EL (cell line): ENCODE measurements at places on chromosomes 7 and 10.

DNA sequence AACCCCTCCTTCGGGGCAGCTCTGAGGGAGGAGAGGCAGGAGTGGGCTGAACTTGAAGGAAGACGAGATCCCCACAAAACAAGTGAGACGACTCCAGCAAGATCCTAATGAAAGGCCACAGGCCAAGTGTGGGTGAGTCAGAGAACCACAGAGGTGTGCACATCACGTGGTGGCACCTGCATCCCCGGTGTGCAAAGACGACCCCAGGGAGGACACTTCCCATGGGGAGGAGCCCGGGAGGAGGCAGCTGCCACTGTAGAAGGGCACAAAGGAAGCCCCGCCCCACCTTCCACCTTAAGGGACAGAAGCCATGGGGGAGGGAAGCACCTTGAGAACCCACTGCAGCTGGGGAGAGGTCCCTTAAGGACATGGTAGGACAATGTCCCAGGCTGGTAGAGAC is 45.7 kb downstream of the ESYT2 start:
- DNase-seq, result no peak

GRCh38 chr7:82926477-82926876 is 236.2 kb downstream of the PCLO start:
- no peak for DNase-seq

GRCh38 chr10:72250666-72251065 is 23.1 kb upstream of the DDIT4 start:
- DNase-seq, result peak; percentile 48

DNA sequence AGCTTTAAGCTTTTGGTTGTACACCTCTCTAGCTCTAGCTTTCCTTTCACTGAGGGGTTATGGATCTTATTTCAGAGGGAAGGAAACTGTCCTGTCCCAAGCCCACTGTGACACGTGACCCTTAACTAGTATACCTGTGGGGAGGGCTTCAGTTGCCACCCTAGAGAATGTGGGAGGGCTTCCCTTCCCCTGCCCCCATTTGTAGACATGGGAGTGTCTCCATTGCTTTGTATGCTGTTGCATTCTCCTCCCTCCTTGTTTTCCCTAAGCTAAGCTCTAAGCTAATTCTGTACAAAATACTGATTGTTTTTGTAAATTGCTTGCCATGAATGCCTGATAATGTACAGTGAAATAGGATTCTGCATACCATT is 11.2 kb downstream of the LUC7L2 start:
- no peak for DNase-seq

DNA sequence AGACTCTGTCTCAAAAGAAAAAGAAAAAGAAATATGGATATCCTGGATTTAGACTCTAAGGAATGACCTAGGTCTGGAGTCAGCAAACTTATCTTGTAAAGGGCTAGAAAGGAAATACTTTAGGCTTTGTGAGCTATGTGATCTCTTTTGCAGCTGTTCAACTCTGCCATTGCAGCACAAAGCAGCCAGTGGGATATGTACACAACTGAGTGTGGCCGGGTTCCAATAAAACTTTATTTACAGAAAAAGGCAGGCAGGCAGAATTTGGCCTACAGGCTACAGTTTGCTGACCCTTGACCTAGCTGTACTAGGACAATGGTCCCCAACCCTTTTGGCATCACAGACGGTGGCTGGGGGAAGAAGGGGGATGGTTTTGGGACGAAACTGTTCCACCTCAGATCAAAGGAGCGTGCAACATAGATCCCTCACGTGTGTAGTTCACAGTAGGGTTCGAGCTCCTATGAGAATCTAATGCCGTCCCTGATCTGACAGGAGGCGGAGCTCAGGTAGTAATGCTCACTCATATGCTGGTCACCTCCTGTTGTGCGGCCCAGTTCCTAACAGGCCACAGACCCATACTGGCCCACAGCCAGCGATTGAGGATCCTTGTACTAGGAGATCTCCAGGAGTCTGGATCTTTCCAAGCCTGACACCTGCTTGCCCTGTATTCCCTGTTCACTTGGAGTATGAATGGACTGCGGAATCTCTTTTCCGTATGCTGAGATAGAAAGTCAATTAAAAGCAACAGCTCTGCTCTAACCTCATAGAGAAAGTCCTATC is 63.0 kb downstream of the CUL1 start:
- no peak for DNase-seq

DNA sequence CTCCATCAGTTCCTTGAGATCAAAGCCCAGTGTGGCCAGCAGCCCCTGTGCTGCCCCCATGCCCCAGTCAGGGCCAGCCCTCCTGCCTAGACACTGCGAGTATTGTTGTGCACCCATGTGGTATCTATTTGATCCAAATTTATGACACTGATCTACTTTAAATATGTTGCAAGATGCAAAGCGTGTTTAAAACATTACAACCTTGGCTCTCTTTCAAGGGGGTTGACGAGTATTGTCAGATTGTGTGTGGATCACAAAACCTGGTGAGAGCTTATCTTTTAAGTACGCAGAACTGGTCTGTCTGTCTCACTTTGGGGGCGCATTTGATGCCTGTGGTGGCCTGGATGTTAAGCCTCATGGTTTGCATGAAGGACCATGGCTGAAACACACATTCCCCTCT is 108.9 kb downstream of the COL13A1 start:
- DNase-seq, result no peak

DNA sequence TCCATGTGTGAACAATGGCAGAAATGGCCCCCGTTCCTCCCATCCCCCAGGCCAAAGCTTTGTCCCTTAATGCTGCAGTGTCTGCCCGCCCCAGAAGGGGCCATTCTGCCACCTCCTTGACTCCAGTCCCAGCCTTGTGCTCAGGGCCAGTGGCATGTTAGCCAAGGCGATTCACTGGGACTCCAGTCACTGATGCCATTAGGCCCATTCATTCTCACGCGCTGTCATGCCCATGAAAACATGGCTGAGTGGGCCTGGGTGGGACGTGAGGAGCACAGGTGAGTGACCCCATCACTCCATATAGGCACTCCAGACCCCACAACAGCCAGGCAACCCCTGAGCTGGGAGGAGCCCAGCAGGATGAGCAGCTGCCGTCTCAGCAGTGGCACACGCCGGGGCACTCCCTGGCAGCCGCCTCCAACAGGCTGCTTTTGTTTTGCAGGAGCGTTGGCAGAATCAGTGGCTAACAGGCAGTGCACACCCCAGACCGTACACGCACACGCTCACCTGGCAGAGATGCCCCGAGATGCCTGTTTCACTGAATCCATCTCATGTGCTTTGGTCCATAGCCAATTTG is 79.5 kb downstream of the TCERG1L start:
- DNase-seq, result no peak

GRCh38 chr10:48414778-48415177 is 108.3 kb downstream of the MAPK8 start:
- peak; percentile 76 for DNase-seq

GRCh38 chr10:17290226-17290625 is 62.2 kb downstream of the VIM start:
- peak; percentile 7 for DNase-seq

GRCh38 chr7:48280100-48280499 is 108.8 kb downstream of the ABCA13 start:
- peak; percentile 64 for DNase-seq

- DNase-seq, result no peak
These were observed 18.6 kb downstream of the AKR1C2 start for GRCh38 chr10:4984971-4985594.

GRCh38 chr10:88966797-88967196 is 14.2 kb upstream of the ACTA2 start:
- DNase-seq, result no peak

GRCh38 chr10:104045151-104046089 is 40.3 kb downstream of the COL17A1 start:
- peak; percentile 68 for DNase-seq

- no peak for DNase-seq
These were observed 754.2 kb downstream of the GRID1 start for GRCh38 chr10:85612378-85612775.

DNA sequence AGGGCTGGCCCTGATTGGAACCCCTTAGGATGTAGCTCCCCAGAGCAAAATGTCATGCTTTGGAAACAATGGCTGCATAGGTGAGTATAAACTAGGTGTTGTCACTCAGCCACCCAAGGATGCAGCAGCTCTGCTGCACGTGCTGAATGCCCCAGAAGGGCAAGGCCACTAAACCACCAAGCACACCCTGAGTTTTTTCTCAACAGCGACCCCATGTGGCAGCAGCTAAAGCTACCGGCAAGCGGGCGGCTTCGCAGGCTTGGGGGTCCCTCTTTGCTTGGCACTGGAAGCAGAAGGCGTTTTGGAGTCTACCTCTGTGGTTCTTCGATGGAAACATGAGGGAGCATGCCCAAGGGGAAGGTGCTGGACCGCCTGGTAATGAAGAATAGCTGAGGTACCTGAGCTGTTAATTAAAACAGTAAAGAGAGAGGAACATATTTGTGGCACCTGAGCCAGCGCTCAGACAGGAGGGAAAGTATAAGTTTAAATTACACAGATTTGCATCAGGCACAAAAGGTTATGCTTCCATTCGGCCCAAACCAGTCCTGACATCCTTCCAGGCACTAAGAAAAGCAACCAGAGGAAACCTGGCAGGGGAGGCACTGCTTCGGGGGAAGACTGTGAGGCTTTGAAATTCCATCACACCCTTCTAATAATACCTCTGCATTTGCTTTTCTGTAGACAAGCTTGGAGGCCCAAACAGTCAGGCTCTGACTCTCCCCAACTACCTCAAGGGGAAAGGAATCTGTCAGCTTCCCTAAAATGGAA is 152.1 kb downstream of the GFRA1 start:
- no peak for DNase-seq

DNA sequence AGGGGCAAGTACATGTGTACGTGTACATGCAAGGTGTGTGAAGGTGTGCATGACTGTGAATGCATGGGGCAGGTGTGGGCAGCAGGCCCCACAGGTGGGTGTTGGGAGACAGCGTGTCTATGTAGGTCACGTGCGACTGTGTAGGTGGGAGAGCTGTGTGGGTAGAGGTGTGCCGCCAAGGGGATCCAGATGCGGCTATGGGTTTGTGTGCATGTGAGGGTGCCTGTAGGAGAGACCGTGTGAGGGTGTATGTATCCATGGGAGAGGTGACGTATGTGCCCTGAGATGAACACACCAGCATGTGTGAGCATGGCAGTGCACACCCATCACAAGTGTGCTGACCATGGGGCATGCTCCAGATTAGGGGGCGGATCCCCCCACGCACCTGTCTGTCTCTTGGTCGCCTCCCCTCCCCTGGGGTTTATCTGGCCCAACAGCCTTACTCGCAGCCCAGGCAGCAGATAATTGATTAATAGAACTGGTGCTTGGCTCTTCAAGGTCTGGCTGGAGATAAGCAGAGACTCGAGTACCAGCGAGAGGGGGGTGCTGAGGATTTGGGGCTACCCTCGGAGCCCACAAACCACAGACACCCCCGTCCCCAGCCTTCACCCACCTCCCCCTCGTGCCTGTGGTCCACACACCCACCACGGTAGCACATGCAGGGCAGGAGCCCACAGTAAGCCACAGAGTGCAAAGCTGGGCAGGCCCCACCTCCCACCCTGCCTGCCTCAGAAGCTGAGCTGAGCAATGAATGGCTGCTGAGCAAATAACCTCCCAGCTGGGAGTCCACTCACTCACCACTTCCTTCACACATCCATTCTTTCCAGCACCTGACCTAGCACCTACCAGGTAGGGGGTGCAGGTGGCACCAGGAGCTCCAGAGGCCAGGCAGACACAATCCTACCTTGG is 41.4 kb upstream of the ZMIZ1 start:
- no peak for DNase-seq

- no peak for DNase-seq
These were observed 193.5 kb upstream of the HDAC9 start for GRCh38 chr7:18302097-18302496.

DNA sequence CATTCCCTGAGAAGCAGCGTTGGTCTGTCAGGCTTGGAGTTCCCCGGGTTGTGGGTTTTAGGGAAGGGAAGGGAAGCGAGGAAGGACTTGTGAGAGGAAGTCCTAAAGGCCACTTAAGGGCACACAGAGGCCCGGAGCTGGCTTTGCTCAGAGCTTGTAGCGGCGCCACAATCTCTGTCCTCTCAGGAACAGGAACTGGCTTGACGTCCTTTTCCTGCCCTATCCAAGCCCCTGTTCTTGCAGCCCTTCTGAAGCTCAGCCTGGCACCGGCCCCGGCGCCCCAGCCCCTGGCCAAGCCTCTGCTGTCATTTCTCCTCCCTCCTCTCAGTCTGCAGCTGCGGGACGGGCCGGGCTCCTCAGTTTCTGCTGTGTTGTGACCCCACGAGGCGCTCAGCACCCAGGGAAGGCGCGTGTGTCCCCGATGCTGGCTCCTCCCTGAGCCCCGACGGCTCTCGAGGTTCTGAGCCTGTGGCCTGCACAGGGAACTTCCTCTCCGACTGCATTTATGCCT is at the start of gene GIMAP8:
GIMAP8 (plus strand) TSS at position 140 of the 511 bp plus-strand sequence. CDS start 16,069 bp downstream, outside the sequence.
- no peak for DNase-seq

- DNase-seq, result peak; percentile 90
These were observed at the start of gene DKK1 for GRCh38 chr10:52313933-52314821. Gene DKK1, plus strand, starts transcription at chr10:52314281. Its CDS starts 154 bp downstream, at chr10:52314435.

- DNase-seq, result no peak
These were observed 19.0 kb downstream of the SH2B2 start for GRCh38 chr7:102305414-102306268.

DNA sequence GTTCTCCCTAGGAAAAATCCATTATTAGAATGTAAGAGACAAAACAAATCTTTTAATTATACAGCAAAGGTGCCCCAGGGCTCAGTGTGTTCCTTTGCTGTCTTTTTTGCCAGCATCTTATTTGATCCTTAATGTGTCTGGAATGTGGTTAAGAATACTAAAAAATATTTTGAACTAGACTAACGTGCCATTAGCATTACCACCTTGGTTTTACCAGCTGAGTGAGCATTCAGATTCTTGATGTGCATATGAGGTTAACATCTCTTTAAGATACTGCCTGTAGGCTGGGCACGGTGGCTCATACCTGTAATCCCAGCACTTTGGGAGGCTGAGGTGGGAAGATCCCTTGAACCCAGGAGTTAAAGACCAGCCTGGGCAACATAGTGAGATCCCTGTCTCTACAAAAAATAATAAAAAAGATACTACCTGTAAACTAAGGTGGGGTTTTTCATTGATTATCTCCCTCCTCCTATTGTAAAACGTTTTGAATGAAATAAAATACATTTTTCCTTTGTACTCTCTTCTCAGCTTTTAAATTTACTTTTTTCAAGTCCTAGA is 96.6 kb downstream of the CCNY start:
- no peak for DNase-seq
